ENCODE measurements at places on chromosomes 3 and 15. TPM values are rescaled to one million over a fixed set of nuclear protein-coding genes. Genes with fewer than 3 reads are reported as not detected.

DNA sequence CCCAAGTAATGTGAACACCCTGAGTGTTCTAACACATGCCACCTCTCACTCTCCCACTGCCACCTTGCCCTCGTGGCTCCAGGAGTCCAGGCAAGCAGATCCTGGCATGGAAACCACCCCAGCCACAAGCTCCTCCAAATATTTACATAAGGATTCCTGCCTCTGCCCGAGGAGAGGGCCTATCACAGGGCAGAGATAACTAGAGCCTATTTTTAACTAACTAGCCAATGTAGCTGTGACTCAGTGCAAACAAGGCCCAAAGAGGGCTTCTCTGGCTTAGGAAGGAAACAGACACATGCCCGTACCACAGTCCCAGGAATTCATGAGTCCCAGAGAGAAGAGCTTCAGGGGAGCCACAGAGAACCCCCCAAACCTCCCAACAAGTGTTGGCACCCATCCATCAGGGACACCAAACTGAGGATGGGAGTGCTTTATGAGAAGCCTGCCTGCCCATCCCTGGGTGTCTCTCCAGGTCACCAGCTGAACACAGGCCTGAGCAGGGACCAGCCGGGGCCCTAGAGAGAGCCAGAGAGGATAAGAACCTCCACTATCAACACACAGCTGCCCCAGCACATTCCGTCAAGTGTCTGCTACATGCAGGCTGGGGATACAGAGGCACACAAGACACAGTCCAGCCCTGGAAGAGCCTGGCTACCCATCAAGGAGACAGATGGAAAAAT lies 9.2 kb downstream of the FYCO1 start:
- DNase-seq = no peak

DNA sequence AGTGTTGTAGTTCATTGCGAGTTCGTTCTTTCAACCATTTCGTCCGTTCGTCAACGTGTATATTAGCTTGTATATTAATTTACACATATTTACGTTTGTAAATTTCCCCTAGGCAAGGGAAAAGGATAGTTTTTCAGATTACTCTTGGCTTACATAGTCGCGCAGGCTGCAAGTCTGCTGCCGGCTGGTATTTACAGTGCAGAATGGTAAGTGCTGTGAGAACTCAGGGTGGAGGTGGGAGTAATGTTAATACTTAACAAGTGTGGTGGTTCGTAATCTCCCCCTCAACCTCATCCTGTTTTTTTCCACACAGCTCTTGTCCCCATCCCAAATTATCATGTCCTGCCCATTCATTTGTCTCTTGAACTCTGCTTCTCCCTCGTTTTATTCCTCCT lies 766 bp downstream of the FAM98B start:
- DNase-seq = no peak

DNA sequence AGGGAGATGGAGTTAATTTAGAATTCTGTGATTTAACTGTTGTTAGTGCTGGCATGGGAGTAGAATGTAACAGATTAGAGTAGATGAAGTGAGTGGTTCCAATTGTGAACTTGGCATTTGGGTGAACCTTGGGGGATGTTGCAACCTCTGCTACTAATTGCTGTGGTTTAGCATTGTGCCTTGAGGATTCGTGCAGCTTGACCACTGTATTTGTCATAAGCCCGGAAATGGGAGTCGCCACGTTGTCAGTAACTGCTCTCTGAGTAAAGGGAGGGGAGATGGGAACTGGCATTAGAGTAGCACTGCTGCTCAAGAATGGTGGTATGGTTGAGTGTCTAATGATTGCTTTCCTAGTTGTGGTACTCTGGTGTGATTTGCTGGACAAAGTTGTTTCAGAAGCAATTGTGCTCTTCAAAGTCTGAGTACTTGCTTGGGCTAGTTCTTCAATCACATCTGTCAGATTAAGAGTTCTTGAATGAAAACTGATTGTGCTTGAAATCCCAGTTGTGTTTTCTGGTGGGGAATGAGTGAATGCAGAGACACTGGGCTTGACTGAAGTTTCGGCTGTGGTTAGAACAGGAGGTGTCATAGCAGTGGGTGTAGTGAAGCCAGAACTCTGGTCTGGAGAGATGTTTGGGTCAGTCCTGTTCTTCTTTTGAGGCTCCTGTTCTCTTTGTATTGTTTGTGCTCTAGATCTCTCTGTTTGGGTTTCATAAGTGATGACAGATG lies 15.4 kb downstream of the IGSF10 start:
- DNase-seq = no peak

DNA sequence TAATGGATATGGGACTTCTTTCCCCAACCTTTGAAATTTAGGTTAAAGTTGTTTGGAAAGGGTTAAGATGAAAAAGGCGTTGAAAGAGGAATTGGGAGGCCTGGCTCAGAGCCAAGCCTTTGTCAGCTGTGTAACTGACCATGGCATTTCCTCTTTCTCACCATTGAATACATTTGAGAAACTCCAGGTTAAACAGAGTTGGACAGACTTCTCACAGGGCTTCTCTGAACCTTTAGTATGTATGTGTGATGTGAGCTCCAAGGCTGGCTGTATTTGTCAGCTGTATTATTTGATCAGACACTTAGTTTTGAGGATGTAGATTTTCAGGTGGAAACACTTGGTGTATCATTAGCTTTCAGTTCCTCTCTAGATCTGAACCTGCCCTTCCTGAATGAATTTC lies 136.4 kb upstream of the GOLGA6L4 start:
- DNase-seq = no peak

DNA sequence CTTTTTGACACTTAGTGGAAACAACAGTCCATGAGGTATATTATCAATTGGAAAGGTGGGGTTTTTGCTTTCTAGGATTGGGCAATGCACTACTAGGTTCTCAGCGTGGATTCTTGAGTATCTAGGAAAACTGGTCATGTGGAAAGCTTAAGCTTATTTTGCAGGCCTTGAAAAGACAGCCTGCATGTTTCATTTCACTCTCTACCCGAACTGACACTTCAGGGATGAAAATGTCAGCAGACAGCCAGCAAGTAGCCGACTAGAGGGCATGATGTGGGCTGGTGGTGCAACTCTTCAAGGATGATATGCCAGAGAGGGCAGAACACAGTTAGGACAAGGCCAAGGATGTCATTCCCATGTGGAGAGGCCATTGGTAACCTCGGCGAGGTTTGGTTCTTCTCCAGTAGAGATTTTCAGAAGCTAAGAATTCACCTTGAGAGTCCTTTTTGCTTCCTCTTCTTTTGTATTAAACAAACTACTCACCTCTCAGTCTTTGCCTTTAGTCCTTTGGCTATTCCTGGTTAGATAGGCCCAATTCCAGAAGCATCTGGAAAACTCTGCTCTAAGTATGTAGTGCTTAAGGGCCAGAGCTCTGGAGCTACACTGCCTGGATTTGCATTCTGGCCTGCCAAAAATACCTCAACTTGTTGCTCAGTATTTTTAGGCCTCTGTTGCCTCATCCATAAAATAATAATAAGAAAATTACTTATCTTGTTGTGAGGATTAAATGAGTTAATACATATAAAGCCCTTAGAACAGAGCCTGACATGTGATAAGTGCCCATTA lies 17.9 kb downstream of the LPP start:
- DNase-seq = no peak

GRCh38 chr3:153274561-153274960 lies 112.5 kb downstream of the RAP2B start:
- no peak for DNase-seq

DNA sequence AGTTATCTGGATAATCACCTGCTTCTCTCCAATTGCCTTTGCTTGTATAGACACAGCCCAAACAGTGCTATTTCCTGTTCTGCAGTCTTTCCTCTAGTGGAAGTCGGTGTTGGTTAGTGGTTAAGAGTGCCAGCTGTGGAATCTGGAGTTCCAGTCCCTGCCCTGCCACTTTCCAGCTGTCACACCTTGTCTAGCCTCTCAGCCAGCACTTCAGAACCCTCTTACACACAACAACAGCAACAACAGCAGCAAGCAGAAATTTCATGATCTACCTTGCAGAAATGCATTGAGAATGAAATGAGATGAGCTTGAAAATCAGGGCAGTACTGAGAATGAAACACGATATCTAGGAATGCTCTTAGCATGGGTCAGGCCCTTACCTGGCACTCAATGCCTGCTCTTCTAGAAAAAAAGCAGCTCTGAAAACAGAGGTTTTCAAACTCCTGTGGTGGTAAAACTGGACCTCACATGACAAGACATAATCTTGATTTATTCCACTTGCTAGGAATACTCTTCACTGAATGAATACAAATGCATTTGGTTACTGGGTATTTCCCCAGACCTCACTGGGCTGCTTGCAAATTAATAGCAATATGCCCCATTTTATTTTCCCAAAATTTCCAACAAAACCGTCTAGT lies 3.3 kb upstream of the WNT5A start:
- no peak for DNase-seq

- DNase-seq = no peak
Observed at GRCh38 chr3:39105687-39106063, 1.8 kb downstream of the GORASP1 start.

DNA sequence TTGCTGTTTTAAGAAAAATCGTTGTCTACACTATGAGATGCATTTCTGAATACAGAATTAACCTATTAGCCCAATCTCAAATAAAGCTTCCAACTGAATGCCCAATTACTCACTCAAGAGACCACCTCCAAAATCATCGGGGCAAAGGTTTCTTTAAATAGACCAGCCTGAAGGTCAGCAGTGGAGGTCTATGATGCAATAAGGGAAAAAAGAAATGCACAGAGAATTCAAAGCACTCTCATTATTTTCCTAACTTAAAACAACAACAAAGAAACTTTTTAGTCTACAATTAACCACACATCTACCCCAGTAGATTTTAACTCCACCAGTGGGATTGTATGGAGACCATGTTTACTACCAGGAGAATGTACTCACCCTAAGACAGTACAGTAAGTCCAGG lies 657.7 kb upstream of the CCDC54 start:
- DNase-seq = no peak

- no peak for DNase-seq
Observed at GRCh38 chr3:46350262-46350565, 3.7 kb upstream of the CCR2 start.

DNA sequence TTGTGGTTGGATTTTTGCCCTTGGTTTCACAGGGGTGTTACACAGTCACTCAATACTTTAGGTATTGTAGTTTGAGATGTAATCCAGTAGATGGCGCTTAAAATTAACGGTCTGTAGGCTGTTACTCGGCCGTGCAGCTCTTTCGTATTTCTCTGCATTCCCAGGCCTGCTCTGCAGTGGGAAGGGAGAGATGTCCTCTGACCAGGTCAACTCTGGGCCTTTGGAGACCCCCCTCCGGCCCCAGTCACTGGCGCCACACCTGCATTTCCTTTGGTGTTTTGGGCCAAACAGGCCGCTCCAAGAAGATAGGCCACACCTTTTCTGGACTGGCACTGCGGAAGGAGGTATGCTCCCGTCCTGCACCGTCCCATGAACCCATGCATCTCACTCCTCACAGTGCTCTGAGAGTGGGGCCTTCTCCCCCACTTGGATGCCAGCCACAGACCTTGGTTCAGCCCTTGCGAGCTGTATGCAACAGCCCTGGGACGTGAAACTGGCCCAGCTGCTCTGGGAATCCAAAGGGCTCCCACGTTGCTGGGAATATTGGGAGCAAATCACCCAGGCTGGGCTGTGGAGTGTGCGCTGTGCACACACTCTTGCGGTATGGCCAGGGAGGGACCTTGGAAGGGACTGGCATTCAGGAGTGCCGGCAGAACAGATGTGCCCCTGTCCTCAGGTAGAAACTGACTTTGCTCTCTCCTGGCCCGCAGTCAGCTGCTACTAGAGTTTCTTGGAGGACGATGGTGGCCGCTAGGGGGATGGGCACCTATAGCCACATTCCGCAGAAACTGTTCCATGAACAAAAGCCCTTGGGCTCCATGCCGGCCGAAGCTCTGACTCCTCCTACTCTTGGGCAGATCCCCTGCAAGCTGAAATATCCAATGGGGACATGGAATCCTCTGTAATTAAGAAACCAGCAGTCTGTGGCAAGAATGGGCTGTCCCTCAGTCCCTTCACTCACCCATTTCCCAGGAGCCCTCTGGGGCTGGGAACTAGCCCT lies 410.5 kb upstream of the CADM2 start:
- no peak for DNase-seq

DNA sequence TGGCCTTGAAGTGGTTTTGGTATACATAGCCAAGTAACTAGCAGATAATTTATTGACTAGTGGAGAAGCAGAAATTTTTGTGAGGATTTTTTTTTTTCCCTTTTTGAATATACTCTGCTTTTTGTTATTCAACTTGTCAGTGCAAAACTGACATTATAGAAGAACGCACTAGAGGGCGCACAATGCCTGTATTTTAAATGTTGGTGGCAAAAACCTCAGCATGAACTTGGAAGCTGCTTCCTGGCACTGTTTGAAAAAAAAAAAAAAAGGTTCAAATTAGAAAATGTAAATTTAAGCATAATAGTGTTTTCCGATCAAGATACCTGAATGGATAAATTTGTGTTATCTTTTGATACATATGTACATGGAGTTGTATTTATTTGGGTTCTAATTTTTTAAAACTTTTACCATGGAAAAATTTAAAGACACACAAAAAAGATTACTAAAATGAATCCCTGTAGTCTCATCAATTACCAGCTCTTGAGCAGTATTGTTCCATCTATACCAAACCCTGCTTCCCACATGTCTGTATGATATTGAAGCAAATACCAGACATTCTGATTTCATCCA lies 56.0 kb downstream of the SLC25A26 start:
- peak; percentile 19 for DNase-seq

GRCh38 chr3:140298569-140299070 lies 363.6 kb downstream of the CLSTN2 start:
- no peak for DNase-seq

- no peak for DNase-seq
Observed at GRCh38 chr3:128367761-128368160, 98.9 kb downstream of the DNAJB8 start.

GRCh38 chr3:159091936-159092335 lies 290.1 kb downstream of the MFSD1 start:
- DNase-seq = no peak

The OR5K2 gene
- total RNA-seq = not detected

The ZSCAN2 gene
- total RNA-seq = 3.6 TPM

The IQCB1 gene
- total RNA-seq = 47.4 TPM

The MAP1A gene
- 5.3 TPM for total RNA-seq

The ICE2 gene
- total RNA-seq = 32.9 TPM

The SLC28A1 gene
- not detected for total RNA-seq

The MORC1 gene
- 0.68 TPM for total RNA-seq

The PLA2G4D gene
- total RNA-seq = not detected

The SH2D7 gene
- total RNA-seq = not detected

The CLDN16 gene
- not detected for total RNA-seq
